GM23338 (cell line): ENCODE measurements at places on chromosomes 3 and 15. TPM values are rescaled to one million over a fixed set of nuclear protein-coding genes. Genes with fewer than 3 reads are reported as not detected.
A peak's percentile ranks its signal among the peaks of the same experiment; 100 is the strongest.

DNA sequence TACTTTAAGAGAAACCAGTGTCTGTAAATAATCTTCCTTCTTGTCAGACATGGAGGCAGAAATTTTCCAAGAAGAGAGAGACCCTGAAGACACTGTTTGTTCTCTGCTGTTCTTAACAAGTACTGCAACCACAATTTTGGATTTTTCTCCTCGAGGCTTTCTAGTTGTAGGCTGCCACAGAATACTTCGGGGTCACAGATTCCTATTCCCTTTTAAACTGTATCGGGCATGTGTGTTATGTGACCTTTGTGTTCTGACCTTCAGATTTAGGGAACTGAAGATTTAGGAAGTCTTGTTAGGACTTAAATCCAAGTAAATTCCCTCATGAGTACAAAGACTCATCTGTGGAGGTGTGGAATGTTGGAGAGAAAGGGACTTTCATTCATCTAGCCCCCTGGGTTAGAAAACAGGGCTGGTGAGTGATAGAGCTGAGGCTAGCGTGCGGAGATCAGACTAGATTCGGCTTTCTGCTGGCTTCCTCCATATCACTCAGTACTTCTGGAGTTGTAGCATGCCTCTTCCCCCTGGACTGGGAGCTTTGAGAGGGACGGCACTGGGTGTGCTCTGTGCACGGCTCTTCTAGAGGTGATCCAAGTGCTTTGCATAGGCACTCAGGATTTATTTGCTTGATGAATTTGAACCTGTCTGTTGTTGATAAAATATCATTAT is 237.0 kb downstream of the LPP start:
- H3K4me3 ChIP-seq: no peak overlapping the region
- peaks cover 16% of the 10 kb centered on the region for H3K4me1 ChIP-seq
- peak; percentile 22 for DNase-seq
- no peak overlapping the region for H3K27ac ChIP-seq
- H3K36me3 ChIP-seq: no peaks in the 10 kb centered on the region

GRCh38 chr3:158419820-158420653 is 151.0 kb upstream of the MLF1 start:
- no peak overlapping the region for H3K4me3 ChIP-seq
- no peaks in the 10 kb centered on the region for H3K36me3 ChIP-seq
- H3K27me3 ChIP-seq: no peaks in the 10 kb centered on the region
- H3K4me1 ChIP-seq: 0 out of 2 replicates have a peak, but pooled peaks cover 3% of the 10 kb centered on the region
- no peak overlapping the region for H3K27ac ChIP-seq

CYP8B1 gene
- total RNA-seq: not detected in 2 replicates

B3GNT5 gene
- total RNA-seq: 3.9 and 4.9 TPM in 2 replicates
